Activated T-helper 1 cell treated with anti-CD3 and anti-CD28 coated beads, Interleukin-2, amount 50 U/mL, for 16 hours (primary cell): ENCODE measurements at places on chromosomes 7 and 10.

DNA sequence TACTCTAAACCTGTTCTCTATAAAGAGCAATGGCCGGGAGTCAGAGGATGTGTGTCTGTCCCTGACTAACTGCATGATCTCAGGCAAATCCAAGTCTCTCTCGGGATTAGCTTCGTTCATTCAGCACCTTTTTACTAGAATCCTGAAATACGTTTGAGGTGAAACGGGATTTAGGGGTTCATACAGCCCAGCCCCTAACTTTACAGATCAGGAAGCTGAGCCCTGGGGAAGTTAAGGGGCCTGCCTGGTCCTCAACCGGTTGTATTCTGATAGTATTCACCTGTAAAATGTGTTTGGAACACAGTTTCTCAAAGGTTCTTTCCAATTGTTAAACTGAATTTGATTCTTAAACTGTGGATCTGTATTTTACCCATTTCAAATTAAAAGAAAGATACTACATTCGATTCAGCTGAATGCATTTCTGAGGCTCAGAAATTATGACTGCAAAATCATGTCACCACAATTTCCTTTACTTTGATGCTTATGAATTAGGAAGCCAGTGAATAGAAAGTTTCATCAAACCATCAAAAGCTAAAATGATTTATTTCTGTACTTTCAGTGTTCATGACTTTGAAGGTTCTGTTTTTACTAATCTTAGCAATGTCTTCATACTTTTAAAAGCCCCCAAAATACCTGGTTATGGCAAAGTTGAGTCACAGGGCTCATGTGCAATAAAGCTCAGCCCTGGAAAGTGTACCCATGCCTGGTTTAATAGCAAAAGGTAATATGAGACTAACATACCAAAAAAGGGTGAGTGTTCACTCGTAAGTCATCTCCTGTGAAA lies 28.9 kb upstream of the EZH2 start:
- DNase-seq: no peak

- DNase-seq: no peak
Observed at GRCh38 chr7:24924375-24924774, 55.6 kb downstream of the OSBPL3 start.

DNA sequence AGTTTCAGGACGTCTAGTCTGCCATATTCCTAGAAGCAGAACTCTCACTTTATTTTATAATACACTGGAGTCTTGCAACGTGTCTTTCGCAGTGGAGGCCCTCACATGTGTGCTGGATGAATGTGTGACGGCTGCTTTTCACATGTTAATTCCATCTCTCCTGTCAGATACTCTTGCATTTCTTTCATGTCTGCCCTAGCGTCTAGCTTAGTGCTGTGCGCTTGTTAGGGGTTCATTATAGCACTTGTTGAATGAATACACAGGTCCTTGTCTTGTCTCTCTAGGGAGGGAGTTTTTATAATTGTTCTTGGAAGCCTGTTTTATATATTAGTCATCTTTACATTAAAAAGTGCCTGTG lies 94.4 kb downstream of the MAP3K8 start:
- no peak for DNase-seq

DNA sequence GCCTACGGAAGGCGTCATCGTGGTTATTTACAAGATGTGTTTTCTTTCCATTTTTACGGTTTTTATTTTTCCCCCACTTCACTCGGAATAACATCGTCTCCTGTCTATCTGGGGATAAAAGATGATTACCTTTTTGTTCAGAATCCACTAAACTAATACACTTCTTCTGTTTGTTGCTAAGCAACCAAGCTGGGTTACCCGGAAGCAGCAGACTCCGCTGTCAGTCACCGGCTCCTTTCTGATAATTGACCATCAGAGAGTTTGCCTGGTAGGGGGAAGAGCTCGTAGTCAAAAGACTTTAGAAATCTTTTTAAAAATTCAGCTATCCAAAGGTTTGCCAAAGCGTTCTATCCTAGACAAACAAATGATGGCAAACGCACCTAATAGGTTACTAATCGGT lies 75.0 kb upstream of the SFMBT2 start:
- no peak for DNase-seq

DNA sequence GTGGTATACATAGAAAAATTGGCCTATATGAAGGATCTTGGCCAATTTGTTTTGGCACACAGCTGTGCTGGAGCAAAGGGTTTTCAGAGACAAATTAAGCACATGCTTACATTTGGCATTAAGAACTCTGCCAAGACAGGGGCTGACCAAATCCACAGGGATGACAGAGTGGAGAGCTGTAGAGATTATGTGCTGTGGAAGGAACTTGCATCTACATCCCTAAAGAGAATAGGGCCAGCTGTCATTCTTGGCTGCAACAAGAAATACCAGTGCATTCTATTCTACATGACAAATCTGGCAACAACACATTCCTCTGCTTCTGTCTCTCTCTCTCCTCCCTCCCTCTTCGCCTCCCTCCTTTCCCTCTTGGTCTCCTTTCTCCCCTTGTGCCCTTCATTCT lies 75.6 kb downstream of the POM121L12 start:
- no peak for DNase-seq

GRCh38 chr7:108026647-108027046 lies 23.7 kb upstream of the LAMB1 start:
- DNase-seq: no peak

DNA sequence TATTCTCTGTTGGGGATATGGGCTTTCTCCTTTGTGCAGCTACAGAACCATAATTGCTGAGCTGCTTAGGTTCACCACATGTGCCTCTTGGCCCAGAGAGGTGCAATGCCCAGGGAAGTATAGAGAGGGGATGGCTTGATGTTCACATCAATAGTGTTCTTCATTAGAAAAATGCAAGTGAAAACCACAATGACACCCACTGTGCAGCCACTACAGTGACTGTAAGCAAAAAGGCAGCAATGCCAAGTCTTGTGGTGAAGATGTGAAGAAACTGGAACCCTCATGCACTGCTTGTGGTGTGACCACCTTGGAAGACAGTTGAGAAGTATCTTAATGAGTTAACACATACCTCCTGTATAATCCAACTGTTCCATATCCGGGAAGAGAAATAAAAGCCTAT lies 318.9 kb upstream of the ZMIZ1 start:
- no peak for DNase-seq

- DNase-seq: no peak
Observed at GRCh38 chr10:42111661-42112330, 526.6 kb downstream of the ZNF33B start.

GRCh38 chr7:55569269-55569663 lies 3.0 kb downstream of the VOPP1 start:
- no peak for DNase-seq

DNA sequence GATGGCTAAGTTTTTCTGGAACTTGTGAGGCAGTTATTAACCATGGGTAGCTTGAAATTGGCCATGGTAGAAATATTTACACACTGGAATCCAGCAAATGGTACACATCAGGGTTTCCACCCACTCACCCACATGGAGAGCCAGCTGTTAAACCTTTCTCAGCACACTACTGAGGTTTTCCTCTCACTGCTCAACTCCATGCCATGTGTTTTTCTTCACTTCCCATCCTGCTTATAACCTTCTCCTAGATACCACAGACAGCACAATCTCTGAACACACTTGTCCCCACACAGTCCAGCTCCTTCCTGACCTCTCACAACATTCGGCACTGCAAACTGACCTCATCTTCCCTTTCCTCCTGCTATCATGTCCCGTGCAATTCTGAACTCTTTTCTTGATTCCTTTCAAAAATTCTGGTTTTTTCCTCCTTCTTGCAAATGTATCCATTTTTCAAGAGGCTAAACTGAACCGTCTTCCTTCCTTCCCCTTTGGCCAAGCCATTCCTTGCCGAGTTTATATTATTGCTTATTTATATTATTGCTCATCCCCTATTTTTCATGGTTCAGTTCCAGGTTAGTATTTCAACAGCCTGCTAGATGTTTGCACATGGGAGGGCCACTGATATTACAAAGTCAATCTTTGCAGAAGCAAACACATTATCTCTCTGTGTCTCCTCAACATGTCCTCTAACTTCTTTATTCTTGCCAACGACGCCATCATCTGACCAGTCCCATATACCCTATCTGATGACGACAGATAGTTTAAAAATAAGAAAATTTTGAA lies 606.4 kb downstream of the SORCS1 start:
- no peak for DNase-seq

GRCh38 chr7:32250003-32250402 lies 179.8 kb upstream of the PDE1C start:
- no peak for DNase-seq

GRCh38 chr10:44166441-44166840 lies 218.5 kb downstream of the CXCL12 start:
- DNase-seq: no peak

DNA sequence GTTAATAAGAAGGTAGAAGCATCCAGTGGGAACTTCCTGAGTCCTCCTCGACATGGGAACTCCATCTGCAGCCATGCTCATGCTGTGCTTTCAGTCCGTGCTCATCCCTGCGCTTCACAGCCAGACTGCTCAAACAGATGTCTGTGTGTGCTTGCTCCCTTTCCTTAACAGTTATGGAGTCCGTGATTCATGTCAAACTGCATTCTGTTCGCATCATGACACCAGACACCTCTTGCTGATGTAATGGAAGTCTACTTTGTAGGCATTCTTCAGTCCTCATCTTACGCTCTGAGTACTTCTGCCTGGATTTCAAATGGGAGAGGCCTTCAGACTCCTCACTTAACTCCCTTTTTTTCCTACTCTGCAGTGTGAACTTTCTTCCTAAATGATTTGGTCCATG lies 304.9 kb downstream of the SUGCT start:
- DNase-seq: no peak

GRCh38 chr7:73909051-73909941 lies 48.3 kb downstream of the TMEM270 start:
- DNase-seq: no peak

GRCh38 chr7:149804106-149804505 lies 30.7 kb upstream of the ZNF467 start:
- DNase-seq: no peak

GRCh38 chr10:3829156-3830050 lies 44.4 kb upstream of the KLF6 start:
- DNase-seq: no peak

DNA sequence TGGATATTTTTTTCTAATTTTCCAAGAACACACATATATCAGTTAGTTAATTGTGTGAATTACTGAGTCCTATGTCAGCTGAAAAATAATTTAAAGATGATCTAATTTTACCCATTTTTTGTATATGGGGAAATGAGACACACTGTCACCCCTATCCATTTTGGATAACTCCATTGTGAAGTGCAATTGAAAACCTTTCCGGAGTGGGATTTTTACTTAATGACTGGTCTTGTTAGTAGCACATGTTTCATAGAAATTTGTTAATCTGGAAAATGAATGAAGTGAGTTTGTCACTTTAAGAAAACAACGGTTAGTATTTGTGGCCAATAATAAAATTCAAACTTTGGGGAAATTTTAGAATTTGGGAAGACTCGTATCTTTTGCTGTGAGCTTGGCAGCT lies 2.0 kb downstream of the GARS1 start:
- no peak for DNase-seq

- DNase-seq: no peak
Observed at GRCh38 chr10:92990615-92991014, 70.0 kb upstream of the CYP26C1 start.

DNA sequence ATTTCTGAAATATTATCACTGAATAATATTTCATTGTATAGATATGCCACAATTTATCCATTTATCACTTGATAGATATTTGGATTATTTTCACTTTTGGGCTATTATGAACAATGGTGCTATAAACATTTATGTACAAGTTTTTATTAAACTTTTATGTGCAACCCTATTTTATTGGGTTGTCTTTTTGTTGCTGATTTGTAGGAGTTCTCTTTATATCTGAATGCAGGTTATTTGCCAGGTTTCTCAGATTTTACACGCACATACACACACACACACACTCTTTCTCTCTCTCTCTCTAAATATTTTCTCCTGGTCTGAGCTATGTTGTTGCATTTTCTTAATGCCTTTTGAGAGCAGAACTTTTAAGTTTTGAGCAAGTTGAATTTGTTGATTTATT lies 36.2 kb downstream of the ADK start:
- DNase-seq: no peak
